NCI-H524 treated with DMSO at 0.1 percent for 48 hours (cell line): ENCODE measurements at places on chromosomes 16 and 17.

DNA sequence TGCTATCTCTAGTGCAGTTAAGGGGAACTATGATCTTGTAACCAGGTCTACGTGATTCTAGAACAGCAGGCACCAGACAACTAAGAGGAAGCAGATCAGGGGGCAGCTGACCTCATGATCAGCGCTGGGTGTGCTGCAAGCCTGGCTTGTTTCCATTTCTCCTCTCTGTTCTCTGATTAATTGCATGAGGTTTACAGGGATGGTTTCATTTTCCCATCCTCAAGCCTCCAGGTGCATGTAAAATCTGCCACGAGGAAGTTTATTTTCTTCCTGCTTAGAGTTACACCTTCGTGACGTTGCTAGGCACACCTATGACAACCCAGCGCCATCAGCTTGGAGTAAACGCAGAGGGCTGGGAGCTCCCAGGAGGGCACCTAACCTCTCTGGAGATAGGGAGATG lies 4.3 kb upstream of the NUPR1 start:
- no peak for DNase-seq

GRCh38 chr16:87135246-87136030 lies 181.8 kb downstream of the C16orf95 start:
- DNase-seq, result no peak

GRCh38 chr17:32583053-32583452 lies 96.3 kb downstream of the CDK5R1 start:
- no peak for DNase-seq

GRCh38 chr16:6195966-6196365 lies 1098.4 kb upstream of the EEF2KMT start:
- DNase-seq, result no peak

GRCh38 chr16:8914098-8914497 lies 31.9 kb downstream of the LITAFD start:
- no peak for DNase-seq

DNA sequence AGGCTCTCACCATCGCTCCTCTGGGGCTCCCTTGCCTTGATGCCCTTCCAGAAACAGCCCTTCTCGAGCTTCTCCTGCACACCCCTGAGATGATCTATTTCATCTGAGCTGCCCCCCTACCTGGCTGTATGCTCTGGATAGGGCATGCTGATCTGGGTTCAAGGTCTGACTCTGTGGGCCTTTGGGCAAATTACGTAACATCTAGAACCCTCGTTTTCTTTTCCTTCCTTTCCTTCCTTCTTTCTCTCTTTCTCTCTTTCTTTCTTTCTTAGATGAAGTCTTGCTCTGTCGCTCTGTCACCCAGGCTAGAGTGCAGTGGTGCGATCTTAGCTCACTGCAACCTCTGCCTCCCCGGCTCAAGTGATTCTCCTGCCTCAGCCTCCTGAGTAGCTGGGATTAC lies 20.3 kb downstream of the TNS4 start:
- DNase-seq, result no peak

DNA sequence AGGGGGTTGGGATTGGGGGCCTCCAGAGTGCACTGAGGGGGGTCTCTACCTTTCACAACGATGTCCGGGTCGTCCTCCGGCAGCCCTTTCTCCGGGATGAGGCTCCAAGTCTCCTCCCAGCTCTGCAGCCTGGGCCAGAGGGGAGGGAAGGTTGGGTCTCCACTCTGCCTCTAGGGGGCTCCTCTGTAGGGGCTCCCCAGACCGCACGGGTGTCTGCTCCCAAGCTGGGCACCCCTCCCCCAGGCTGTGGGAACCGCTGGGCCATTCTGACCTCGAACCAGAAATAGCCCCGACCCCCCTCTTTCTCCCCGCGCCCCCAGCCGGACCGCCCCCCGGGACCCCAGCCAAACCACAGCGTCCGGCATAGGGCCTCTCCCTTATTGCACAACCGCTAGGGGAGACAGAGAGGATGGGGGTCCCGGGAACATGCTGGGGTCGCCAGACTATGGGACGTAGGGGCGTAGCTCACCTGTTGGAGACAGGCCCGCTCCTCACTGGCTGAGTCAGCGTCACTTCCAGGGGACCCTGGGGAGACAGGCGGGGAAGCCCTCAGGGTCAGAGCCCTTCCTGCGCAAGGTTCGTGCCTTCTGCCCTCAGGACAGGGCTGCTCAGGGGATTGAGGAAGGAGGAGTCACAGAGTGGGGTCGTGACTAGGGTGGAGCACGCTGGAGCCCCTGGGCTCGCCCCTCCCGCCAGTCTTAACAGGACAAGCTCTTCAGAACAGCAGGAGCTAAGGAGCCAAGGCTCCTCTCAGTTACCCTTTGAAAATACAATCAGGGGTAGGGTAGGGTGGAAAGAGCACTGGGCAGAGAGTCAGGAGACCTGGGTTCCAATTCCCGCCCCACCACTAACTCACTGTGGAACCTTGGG lies 2.7 kb downstream of the PLEKHH3 start:
- no peak for DNase-seq

GRCh38 chr16:14347706-14348105 lies 276.6 kb downstream of the MRTFB start:
- DNase-seq, result no peak

DNA sequence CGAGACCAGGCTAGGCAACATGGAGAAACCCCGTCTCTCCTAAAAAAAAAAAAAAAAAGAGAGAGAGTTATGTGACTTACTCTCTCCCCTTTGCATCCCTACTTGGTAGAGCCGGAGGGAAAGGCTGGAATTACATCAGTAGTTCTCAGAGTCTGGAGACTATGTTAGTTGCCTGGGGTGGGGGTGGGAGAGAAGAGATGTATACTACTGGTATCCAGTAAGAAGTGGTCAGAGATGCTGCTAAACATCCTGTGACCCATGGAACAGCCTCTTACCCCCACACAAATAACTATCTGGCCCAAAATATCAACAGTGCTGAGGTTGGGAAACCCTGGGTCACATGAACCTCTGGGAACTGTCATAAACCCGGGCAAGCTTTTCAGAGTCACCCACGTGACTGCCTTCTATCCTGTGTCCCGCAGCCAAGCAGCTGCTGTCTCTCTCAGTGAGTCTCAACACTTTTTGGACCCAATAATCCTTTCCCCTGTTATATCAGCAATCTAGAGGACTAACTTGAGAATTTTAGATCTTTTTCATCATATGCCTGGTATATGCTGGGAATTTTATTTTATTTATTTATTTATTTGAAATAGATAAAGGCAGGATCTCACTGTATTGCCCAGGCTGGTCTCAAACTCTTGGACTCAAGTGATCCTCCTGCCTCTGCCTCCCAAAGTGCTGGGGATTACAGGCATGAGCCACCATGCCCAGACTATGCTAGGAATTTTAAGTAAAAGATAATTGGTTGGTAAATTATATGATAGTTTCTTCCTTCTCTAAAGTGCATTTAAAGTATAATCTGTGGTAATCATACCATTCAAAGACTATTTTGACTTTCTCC lies 8.7 kb downstream of the EIF1 start:
- no peak for DNase-seq

DNA sequence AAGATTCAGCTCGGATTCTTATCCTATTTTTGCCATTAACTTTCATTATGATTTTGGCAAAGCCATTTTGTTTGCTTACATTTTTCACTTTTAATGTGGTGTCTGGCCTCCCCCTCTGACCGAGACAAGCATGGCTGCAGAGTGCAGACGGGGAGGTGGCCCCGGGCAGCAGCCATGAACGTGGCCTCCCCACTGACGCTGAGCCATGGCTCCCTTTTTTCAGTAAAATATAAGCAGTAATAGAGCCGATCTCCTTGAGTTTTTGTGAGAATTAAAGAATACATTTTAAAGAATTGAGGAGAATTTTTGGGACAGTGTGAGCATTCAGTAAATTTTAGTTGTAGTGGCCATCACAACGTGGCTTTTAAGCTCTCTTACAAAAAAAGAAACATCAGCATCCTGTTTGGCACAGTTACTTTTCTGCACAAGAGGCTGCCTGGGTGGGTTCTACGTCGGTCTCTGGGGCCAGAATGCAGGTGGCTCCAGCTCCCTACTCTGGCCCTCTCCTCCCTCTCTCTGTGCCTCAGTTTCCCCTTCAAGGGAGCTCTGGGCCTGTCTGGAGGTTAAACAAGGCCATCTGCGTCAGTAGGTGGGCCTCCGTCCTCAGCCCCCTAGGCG lies 68.8 kb upstream of the ZNF750 start:
- no peak for DNase-seq

GRCh38 chr17:77449908-77450741 lies 309.4 kb downstream of the SEC14L1 start:
- DNase-seq, result no peak

DNA sequence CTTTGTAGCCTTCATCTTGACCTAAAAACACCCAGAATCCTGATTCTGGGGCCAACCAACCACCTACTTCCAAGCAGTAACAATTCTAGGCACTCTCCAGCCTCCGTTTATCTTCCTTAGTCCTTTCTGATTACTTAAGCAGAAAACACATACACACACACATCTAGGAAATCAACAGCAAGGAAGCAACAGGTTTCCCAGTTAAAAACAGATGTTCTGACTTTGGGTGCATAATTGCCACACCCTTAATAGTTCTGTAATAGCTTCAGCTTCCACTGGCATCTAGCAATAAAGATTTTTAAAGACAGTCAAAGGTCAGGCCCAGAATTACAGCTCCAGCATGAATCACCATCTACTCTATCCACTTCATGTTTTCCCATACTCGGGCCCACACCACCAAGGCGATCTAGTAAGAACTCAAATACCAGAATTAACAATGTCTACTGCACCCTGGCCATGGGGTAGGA lies 2.6 kb downstream of the ARHGAP17 start:
- DNase-seq, result no peak

DNA sequence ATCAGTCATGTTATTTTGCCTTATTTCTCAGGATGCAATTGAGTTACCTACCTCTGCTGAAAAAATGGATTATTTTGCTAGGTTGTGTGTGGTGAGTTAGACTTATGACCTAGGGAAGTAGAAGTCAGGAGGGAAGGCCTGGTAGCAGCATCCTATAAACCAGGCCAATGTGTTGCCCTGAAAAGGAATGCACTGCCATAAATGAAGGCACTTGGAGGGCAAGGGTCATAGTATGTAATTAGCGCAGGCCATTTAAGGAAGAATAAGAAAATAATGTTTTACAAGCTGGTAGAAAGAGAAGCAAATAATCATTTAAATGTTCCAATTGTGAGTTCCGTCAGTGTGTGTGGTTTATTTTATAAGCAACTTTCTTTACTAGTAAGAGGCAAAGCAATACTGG lies 698.8 kb downstream of the KCNJ2 start:
- no peak for DNase-seq

DNA sequence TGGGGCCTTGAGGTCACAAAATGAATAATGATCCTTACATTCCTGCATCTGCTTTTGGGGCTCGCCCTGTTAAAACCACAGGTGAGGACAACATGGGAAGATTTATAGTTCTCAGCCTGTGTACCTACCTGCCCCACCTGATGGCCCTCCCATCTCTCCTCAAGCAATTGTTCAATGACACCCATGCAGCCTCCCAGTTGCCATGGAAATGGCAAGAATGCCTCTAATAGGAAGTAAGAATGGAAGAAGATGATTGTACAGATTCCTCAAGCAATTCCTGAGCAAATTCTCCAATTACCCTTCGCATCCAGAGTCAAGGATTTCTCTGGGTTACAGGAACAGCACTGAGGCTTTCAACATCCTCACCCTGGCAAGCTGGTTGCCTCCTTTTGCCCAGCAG lies 78.6 kb upstream of the CCL2 start:
- no peak for DNase-seq

GRCh38 chr16:67483731-67484525 lies 581 bp upstream of the AGRP start:
- DNase-seq, result no peak

GRCh38 chr17:17467016-17467415 lies 9.8 kb upstream of the MED9 start:
- peak; percentile 93 for DNase-seq

GRCh38 chr16:23499801-23500200 lies 10.5 kb downstream of the GGA2 start:
- no peak for DNase-seq

DNA sequence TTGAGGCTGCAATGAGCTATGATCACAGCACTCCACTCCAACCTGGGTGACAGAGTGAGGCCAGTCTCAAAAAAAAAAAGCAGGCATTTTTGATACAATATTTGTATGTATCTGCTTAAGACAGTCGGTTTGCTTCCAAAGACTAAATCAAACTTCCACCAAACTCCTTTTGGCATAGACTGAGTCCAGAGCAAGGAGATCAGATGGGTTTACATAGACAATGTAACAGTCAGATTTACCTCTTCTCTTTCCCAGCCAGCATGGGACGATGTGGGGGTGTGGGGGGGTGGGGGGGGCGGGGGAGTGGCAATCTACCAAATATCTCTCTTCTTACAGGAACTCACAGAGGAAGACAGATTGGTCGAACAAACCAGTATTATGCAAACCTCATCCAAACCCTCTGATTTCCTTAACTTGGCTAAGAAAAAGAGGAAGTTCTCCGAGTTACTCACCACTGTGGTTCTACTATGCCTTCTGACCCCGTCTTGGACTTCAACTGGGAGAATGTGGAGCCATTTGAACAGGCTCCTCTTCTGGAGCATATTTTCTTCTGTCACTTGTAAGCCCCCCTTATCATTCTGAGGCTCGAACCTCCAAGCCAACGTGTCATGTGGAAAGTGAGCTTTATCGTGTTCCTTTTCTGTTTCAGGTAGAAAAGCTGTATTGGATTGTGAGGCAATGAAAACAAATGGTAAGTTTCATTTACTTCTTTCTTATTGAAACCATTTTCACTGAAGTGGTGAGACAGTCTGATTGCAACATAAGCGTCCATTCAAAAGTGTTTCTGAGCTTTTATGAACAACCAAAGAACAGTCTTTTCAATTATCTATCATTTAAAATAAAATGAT lies at the start of gene MILR1:
Gene MILR1 (plus strand): TSS at position 451 of the 848 bp plus-strand sequence. CDS start 54 bp downstream, at position 505.
- DNase-seq, result no peak

GRCh38 chr17:81442791-81443190 lies 47.5 kb downstream of the BAHCC1 start:
- DNase-seq, result no peak

- DNase-seq, result no peak
Observed at GRCh38 chr16:83472776-83473501, 334.8 kb upstream of the HSBP1 start.

GRCh38 chr16:48330841-48331192 lies 54.4 kb downstream of the SIAH1 start:
- no peak for DNase-seq

- no peak for DNase-seq
Observed at GRCh38 chr16:77603656-77604055, 118.7 kb upstream of the NUDT7 start.

DNA sequence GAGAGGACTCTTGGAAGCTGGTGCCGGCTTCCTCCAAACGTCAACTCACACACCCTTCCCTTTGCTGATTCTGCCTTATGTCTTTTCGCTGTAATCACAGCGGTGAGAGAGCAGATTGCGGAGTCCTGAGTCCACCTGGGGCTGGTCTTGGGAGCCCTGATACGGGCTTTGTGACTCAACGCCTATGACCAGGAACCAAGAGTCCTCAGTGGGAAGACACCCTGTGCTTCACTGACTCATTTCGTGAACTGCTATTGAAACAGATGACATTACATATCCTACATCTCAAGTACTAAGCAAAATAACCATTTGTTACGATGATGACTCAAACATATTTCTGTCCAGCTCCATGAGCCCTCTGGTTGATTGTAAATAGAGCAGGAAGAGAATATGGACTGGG lies 90.7 kb upstream of the CREBBP start:
- DNase-seq, result no peak

GRCh38 chr17:10920558-10921108 lies 82.7 kb upstream of the PIRT start:
- no peak for DNase-seq

- DNase-seq, result no peak
Observed at GRCh38 chr16:1981398-1981836, at the start of gene NOXO1. Gene NOXO1, minus strand, starts transcription at chr16:1981469. Its CDS starts 290 bp downstream, at chr16:1981179.

- no peak for DNase-seq
Observed at GRCh38 chr16:804193-805048, 3.9 kb upstream of the GNG13 start.
